ENCODE measurements at places on chromosomes 16 and 17.

- DNase-seq = no peak
Observed at GRCh38 chr17:74452841-74453661, 13.4 kb upstream of the CD300A start.

- DNase-seq = no peak
Observed at GRCh38 chr17:31564291-31564690, 172.8 kb downstream of the RAB11FIP4 start.

GRCh38 chr17:28131599-28131998 lies 89.1 kb downstream of the NLK start:
- DNase-seq = no peak

- no peak for DNase-seq
Observed at GRCh38 chr16:6725634-6726331, 606.9 kb upstream of the RBFOX1 start.

- DNase-seq = no peak
Observed at GRCh38 chr17:79490530-79490929, 120.3 kb downstream of the RBFOX3 start.

Data from stimulated activated CD8-positive, alpha-beta memory T cell treated with anti-CD3 and anti-CD28 coated beads, Interleukin-7, amount 100 ng/mL, for 24 hours (primary cell).